ENCODE measurements at places on chromosomes 12 and 14.

DNA sequence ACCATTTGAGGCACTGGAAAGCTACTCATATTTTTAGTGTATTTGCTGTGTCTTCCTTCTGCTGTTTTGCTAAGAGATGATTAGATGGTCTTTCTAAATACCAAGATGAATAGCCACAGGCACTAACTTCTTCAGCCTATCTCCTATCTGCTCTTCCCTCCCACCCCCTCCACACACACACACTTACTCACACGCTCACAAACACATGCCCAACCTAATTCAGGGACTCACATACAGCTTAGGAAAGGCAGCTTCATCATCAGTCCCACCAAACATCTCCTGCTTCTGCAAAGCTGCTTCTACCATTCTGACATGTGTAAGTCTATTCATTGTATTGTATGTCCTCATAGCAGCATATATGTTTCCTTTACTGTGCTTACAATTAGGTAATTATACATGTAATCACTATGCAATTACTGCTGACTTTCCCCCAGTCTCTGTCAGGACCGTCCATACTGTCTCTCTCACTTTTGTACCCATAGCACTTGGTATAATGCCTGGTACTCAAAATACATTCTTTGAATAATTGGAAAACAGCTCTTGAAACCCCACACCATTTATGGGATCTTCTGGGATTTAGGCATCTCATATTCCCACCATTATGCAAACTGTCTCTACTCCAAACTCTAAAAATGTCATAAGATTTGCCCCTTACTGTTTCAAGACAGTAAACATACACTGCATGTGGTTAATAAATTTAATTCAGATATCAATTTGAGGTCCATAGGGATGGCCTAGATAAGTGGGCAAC lies 83.3 kb upstream of the HIF1A start:
- no peak for DNase-seq

DNA sequence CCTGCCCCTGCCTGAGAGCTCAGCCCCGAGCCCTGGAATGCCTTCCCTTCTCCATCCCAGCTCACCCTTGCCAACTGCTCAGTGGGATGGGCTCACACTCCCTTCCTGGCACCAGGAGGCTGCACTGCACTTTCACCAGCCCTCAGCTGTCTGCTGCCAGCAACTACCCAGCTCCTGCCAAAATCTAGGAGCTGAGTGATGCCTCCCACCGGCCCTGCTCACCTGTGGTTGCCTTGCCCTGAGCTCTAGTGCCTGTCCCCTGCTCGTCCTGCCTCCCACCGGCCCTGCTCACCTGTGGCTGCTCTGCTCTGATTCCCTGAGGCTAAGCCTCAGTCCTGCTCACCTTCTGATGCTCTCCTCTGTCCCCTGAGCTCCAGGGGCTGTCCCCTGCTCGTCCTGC lies 119.8 kb downstream of the TMEM121 start:
- DNase-seq, result no peak

- no peak for DNase-seq
Measured at GRCh38 chr14:73014105-73014504, 12.8 kb downstream of the ZFYVE1 start.

- DNase-seq, result no peak
Measured at GRCh38 chr14:100673085-100673806, 53.4 kb upstream of the DLK1 start.
